ENCODE measurements at places on chromosomes 3 and 15.

GRCh38 chr3:137110392-137110996, 152.7 kb downstream of the IL20RB start:
- no peak for DNase-seq

DNA sequence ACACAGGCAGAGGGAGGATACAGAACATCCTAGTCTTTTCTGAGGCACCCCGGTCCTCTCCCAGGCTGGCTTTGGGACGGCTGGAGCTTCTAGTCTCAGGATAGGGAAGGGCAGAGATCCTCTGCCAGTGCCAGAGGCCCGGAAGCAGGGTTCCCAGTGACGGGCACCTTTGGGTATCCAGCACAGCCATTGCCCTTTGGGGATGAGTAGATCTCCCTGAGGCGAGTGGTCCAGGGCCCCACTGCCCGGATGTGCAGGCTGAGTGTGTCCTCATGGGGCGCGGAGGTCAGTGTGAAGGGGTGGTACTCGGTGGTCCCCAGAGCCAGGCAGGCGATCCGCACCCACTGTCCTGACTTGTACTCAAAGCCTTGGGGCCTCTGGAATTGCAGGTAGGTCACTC, 18.3 kb downstream of the DUOX2 start:
- DNase-seq: no peak

GRCh38 chr15:26937134-26937533, 33.8 kb upstream of the GABRG3 start:
- no peak for DNase-seq

DNA sequence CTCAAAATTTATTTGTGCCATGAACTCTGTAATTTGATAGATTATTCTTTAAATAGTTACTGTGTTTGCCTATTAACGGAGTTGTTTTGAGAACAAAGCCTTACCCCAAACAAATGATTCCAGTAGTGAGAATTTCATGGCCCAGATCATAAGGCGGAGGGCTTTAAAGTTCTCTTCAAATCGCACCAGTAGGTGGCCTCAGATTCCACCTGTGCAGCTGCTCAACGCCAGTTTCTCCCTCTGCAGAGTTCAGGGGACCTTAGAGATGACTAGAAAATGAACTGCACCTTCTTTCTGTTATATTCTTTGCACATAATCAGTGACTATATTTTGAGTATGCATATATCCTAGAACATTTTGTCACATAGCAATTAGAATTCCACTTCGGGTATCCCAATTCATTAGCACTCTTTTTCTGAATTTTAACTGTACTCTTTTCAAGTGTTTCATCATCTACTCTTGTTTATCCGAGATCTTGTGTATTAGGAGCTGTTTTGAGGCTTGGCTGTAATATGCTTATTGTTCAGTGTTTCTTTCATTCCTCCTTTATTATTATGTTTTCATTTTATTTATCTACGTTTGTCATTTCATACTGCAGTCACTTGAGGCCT, 232.6 kb upstream of the CHRM5 start:
- DNase-seq: peak; percentile 41

GRCh38 chr3:132730891-132731580, 8.8 kb upstream of the NPHP3 start:
- no peak for DNase-seq

GRCh38 chr3:58998476-58999117, 51.2 kb downstream of the CFAP20DC start:
- DNase-seq: no peak

GRCh38 chr15:93029214-93029835, 59.7 kb downstream of the RGMA start:
- peak; percentile 32 for DNase-seq

GRCh38 chr15:40235201-40235885, 3.5 kb upstream of the PAK6 start:
- no peak for DNase-seq

DNA sequence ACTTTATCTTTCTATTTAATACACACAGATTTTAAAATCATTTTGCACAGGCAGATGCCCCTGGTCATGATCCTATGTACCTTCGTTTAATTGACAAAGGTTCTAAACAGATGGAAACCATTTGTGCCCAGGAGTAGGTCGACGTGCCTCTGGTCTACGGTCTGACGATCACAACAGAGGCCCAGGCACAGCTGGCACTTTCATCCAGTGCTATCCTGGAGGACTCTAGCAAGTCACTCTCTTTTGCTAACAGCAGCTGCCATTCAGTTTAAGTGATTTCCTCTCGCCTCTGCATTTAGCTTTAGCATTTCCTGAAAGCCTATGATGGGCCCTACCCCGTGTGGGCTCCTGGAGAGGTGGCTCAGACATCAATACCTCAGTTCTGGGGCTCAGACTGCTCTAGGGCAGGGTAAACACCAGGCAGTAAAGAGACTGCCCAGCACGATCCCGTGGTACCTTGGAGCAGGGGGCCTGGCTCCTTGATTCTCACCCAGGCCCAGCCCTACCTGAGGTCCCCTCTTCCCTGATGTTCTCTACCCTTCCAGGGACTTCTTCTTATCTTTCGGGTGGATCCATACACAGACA, 83.2 kb upstream of the SNRPA1 start:
- DNase-seq: no peak

DNA sequence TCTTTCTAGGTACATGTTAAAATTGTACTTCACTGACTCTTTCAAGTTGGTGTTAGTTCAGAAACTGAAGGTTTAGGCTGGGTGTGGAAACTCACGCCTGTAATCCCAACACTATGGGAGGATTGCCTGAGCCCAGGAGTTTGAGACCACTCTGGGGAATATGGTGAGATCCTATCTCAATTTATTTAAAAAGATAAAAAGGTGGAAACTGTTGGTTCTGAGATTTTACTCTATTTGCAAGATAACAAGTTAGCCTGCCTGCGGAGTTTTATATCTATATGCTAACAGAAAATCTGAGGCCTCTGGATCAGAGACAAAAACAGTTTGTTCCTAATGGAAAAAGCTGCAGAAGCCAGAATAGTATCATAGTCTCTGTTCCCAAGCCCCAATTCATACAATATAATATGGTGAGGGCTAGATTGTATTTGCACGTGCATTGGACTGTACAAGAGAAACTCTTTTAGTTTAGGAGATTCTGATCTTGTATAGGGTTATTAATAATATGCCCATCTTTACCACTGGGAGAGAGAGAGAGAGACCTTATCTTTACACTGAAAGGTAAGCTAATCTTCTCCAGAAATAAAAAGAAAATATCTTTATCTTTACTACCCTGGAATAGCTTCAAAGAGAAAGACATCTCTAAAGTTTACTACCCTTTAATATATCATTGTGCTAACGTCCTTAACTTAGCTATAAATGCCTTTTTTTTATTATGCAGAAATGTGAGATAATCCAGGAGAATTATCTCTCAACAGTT, 1267.6 kb downstream of the OTOL1 start:
- DNase-seq: no peak

DNA sequence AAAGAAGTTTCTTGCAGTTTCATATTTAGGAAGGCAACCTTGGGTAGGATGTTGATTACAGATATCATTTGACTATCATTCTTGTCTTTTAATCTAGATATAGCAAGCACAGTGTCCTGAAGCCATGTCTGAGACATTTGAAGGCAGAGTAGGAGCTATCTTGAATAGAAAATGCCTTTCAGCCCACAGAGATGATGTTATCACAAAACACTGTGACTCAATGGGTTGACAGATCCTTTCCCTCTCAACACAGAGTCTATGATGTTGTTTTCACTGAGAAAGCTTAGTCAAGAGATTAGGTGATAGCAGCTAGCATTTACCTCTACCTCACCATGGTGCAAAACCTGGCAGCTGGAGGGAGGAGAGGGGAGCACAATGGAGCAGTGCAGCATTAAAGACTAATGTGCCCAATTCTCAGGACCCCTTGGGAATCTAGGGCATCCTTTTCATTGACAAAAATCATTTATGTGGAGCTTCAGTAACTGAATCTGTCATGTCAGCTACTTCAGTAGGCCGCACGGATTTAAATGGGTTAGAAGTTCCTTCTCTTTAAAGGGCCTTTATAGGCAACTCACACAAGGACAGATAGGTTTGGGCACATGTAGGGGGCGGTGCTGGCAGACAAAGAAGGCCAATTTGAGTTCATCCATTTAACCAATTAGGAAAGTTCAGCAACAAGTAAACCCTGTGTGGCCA, 121.8 kb downstream of the AGBL1 start:
- DNase-seq: no peak

GRCh38 chr3:116148881-116149851, 296.1 kb downstream of the LSAMP start:
- DNase-seq: no peak

- DNase-seq: no peak
These were observed 15.8 kb downstream of the ST3GAL6 start for GRCh38 chr3:98778852-98779413.

DNA sequence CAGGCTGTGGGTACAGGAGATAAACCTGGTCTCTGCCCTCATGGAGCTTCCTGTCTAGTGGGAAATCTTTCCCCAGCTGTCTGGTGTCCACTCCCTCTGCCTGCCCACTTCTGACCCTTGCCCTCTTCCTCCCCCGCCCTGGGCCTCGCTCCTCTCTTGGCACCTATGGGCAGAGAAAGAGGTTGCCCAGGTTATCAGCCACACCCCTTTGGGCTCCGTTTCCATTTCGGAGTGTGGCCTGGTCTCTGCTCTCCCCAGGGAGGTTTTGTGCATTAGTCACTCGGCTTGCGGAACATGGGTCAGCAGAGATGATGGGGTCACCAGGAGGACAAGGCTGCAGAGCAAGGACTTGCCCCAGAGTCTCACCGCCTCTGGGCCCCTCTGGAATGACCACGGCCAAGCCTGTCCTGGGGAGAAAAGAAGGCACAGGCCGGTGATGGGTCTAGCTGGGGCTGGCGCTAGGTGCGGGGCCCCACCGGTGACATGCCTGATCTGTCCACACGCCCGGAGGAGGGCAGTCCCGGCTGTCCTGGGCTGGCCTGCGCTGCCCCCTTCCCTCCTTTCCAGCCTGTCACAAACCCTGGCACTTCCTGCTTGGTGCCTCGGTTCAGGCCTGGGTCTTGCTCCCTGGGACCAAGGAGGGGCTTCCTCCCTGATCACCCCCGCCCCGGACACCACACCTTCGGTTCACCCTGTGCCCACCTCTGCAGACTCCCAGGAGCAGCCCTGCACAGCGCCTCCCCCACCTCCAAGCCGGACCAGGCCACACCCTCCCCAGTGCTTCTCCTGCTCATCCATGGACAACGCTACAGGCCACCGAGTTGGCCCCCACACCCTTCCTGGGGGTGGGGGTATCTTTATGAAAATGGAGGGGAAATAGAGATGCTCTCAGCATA, 35.6 kb upstream of the MUC4 start:
- no peak for DNase-seq

DNA sequence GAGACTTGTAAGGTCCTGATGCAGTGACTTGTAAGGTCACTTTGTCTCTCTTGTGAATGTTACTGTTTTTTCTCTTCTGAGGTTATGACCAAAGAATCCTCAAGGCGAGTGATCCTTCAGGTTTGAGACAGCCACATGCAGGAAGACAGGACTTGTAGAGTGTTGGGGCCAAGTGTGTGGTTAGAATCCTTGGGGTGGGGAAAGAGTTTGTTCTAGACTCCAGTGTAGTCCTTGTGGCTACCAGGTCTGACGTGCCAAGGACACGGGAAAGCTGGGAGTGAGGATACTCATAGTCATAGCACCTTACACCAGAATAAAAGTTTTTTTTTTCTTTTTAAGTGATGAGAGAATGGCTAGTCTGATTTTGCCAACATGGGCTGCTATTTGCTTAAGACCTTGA, 7.3 kb upstream of the SACM1L start:
- DNase-seq: no peak

DNA sequence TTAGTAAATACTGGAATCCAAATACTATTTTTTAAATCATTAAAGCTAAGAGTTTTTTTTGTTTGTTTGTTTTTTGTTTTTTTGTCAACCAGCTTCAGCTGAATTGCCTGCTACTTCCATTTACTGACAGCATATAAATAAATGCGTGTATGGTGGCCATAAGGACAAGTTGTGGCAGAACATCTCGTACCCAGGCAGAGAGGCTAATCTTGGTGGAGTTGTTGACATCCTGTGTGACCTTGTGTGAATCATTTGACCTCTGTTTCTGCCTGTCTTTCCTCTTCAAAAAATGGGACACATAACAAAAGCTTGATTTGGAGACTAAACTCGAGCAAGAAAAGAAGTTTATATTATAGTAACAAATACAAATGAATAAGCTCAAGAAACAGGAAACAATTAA, 734.2 kb downstream of the MCTP2 start:
- no peak for DNase-seq

- DNase-seq: no peak
These were observed 37.8 kb upstream of the ST3GAL6 start for GRCh38 chr3:98725352-98725751.

- no peak for DNase-seq
These were observed 51.9 kb upstream of the KLF13 start for GRCh38 chr15:31274496-31275330.

DNA sequence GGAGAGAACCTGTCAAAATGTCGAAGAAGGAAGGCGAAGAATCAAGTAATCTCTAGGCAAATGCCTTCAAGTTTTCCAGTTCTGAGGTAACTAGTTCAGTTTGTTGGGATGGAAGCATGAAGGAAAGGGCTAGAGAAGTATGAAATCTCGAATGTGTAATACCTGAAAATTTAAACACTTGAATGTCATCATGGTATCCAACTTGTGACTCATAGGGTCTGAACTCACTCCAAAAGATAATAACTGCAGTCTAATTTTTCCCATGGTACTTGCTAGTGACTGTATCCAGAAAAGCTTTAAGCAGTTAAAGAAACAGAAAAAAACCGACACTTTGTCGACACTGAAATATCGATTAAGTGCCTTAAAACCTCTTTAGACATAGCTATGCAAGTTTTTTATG, 102.9 kb upstream of the CHRM5 start:
- DNase-seq: no peak

DNA sequence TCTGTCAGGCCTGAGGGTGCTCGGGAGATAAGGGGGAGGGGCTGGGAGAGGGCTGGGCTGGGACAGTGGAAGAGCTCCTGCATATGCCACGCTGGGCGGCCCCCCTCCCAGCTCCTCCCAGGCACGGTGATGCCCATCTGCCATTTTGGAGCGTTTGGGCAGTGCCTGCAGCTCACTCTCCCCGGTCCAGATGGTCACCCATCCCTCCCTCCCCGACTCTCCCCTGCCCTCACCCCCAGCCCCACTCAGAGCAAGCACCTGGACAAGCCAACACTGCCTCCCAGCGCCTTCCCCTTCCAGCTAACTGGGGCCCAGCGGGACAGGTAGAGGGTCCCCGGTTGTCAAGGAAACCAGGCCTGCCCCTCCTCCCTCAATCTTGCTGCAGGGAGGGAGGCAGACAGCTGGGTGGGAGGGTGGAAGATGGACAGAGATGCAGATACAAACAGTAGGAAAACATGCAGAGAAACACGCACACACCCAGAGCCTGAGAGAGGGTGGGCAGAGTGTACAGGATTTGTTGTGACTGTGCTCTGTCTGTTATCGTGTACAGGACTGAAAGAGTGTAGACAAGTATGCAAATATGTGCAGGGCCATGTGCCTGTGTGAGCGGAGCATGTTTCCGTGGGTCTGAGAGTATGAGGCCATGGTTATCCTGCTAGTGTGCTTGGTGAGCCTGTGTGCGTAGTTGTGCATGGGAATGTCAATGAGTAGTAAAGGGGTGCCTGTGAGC, 17.5 kb upstream of the CORO2B start:
- DNase-seq: no peak

DNA sequence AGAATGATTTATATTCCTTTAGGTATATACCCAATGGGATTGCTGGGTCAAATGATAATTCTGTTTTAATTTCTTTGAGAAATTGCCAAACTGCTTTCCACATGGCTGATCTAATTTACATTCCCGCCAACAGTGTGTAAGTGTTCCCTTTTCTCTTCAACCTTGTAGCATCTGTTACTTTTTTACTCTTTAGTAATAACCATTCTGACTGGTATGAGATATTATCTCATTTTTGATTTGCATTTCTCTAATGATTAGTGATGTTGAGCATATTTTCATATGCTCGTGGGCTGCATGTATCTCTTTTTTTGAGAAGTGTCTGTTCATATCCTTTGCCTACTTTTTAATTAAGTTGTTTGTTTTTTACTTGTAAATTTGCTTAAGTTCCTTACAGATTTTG, 1264.2 kb downstream of the OTOL1 start:
- no peak for DNase-seq
